ENCODE measurements at places on chromosomes 2 and 18.

GRCh38 chr2:84781942-84782716 lies 98.8 kb downstream of the TRABD2A start:
- no peak overlapping the region for H3K4me3 ChIP-seq
- no peaks in the 10 kb centered on the region for H3K27me3 ChIP-seq
- H3K27ac ChIP-seq: no peak overlapping the region
- H3K4me1 ChIP-seq: no peaks in the 10 kb centered on the region
- peaks cover 2% of the 10 kb centered on the region for H3K36me3 ChIP-seq
- DNase-seq: no peak

DNA sequence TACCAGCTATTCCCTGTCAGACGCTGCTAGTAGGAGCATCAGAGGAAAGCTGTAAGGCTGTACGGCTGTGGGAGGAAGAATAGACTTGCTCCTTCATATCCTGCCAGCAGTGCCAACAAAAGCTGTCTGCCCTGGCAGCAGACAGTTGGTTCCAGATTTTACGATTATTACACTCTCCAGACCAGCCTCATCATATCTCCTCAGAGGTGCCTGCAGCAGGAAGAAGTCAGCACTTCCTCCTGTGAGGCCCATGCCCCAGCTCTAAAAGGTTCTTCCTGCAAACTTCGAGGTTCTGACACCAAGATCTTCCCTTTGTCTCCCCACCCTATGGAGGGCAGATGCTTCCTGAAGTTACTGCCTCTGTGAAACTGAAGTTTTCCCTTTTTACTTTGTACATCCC lies 537.7 kb upstream of the PKDCC start:
- no peak for DNase-seq
- no peaks in the 10 kb centered on the region for H3K36me3 ChIP-seq
- no peak overlapping the region for H3K27ac ChIP-seq
- no peaks in the 10 kb centered on the region for H3K4me1 ChIP-seq

- H3K4me1 ChIP-seq: peaks cover 7% of the 10 kb centered on the region
- H3K36me3 ChIP-seq: no peaks in the 10 kb centered on the region
- H3K27me3 ChIP-seq: no peaks in the 10 kb centered on the region
- H3K4me3 ChIP-seq: no peak overlapping the region
Observed at GRCh38 chr2:164028814-164029534, 293.2 kb upstream of the FIGN start.

GRCh38 chr2:70202236-70202806 lies 11.5 kb upstream of the C2orf42 start:
- H3K27me3 ChIP-seq: no peaks in the 10 kb centered on the region
- H3K4me3 ChIP-seq: no peak overlapping the region
- peak overlapping the region; percentile 72 for H3K27ac ChIP-seq
- no peaks in the 10 kb centered on the region for H3K4me1 ChIP-seq
- no peak for DNase-seq

- no peak overlapping the region for H3K4me3 ChIP-seq
- no peaks in the 10 kb centered on the region for H3K27me3 ChIP-seq
- DNase-seq: no peak
- H3K4me1 ChIP-seq: peaks cover 34% of the 10 kb centered on the region
Observed at GRCh38 chr2:105595536-105595935, 149.2 kb upstream of the NCK2 start.

DNA sequence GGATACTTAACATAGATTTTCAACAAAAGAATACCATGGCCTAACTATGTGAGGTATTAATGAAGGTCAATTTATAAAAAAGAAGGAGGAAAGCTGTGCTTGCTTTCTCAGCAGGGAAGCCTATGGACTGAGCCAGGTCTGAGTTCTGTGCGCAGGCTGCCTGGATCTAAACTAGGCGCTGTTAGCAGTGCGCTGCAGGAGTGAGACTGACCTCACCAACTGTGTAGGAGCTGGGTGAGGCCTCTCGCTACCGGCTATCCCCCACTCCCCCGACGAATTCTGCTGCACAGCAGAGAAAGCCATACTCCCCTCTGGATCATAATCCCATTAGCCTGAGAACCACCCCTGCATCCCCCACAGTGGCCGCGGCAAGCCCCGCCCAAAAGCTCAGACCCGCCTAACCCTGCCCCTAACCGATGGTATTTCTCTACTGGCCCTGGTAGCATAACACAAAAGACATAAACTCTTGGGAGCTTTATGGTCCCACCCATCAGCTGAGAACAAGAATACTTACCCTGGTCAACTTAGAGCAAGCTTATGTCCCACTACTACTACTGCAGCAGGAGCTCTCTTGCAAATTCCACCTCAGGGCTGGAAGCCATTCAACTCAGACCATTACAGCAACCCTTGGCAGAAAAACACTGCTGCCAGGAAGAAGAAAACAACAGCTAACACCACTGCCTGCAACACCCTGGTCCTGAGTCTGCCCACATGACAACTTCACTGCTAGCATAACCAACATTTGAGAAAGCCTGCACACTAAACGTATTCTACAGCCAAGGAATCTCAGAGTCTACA lies 28.0 kb downstream of the SULT1C2 start:
- H3K36me3 ChIP-seq: no peaks in the 10 kb centered on the region
- DNase-seq: no peak
- H3K27me3 ChIP-seq: no peaks in the 10 kb centered on the region
- H3K4me3 ChIP-seq: no peak overlapping the region

- DNase-seq: no peak
- no peak overlapping the region for H3K4me3 ChIP-seq
- no peak overlapping the region for H3K27ac ChIP-seq
- H3K36me3 ChIP-seq: no peaks in the 10 kb centered on the region
- no peaks in the 10 kb centered on the region for H3K27me3 ChIP-seq
- no peaks in the 10 kb centered on the region for H3K4me1 ChIP-seq
Observed at GRCh38 chr2:121329786-121330185, 44.8 kb upstream of the TFCP2L1 start.

DNA sequence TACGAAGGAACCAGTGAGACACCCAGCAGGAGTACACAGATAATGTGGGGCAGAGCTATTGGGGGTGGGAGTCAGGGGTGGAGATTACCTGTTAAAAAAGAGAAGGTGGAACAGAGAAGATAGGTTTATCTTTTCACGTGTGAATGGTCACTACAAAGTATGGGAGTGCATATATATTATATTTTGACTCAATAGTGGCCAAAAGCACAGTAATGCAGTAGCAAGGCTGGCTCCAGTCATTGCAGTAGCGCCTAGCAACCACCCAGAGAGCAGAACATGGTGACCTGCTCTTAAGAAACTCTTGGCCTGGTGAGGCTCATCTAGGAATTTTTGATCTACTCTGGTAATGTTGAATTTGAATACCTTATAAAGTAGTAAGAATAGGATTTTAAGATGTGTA lies 1.0 kb downstream of the IMPACT start:
- peaks cover 30% of the 10 kb centered on the region for H3K4me1 ChIP-seq
- H3K27me3 ChIP-seq: peaks cover 24% of the 10 kb centered on the region
- no peak for DNase-seq
- H3K36me3 ChIP-seq: peaks cover 16% of the 10 kb centered on the region
- peak overlapping the region; percentile 92 for H3K4me3 ChIP-seq
- H3K27ac ChIP-seq: peak overlapping the region; percentile 94

Data from neural crest cell (in vitro differentiated cells).